Endothelial cell (in vitro differentiated cells): ENCODE measurements at places on chromosomes 6 and 20.
A peak's percentile ranks its signal among the peaks of the same experiment; 100 is the strongest.

DNA sequence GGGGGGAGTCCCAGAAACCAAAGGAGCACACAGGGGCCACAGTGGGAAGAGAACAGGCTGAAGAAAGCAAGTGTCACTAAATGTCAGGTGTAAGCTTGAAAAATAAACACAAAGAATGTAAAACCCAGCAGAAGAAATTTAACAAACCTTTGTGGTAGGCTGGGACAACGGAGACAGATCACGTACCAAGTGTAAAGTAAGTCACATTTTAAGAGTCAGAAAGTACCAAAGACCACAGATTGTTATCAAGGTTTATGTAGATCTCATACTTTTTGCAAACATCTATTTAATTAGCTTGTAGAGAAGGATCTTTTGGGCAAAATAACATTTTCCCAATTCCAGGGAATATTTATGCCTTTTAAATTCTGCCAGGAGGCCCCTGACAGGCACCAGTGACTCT, 1.6 kb downstream of the CLIC5 start:
- DNase-seq = no peak

DNA sequence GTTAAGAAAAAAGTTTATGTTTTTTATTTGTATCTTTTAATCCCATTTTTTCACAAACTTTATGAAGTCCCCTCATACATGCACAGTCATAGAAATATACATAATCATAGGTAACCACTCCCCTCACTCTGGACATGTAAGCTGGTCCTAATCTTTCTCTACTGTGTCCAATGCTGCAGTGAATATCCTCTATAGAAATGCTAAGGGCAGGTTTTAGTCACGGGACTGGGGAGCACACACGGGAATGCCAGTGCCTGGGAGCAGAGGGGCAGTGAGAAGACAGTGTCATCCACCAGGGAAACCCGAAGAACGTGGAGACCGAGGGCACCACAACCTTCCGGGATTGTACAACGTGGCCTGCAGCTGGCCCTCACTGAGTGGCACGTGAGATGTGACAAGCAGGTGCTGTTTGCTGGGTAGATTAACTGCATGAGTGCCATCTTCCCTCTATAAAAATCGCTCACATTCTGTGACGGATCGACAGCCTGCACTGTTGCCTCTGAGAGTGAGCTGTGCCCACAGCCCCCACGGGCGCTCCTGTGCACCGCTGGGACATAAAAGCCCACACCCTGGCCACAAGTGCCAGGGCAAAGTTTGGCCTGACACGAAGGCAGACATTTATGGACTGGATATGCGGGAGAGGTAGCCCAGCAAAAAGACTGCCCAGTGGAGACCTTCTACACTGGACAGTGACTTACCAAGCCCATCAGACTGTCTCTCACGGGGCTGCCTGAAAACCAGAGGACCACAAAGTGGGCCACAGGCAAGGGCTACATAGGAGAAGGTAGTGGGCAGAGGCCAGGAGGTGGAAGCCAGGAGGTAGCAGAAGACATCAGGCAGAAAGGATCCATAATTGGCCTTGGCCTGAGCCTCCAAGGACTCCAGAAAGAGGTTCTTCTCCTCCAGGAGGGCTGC, 63.2 kb downstream of the FGD2 start:
- DNase-seq = no peak

DNA sequence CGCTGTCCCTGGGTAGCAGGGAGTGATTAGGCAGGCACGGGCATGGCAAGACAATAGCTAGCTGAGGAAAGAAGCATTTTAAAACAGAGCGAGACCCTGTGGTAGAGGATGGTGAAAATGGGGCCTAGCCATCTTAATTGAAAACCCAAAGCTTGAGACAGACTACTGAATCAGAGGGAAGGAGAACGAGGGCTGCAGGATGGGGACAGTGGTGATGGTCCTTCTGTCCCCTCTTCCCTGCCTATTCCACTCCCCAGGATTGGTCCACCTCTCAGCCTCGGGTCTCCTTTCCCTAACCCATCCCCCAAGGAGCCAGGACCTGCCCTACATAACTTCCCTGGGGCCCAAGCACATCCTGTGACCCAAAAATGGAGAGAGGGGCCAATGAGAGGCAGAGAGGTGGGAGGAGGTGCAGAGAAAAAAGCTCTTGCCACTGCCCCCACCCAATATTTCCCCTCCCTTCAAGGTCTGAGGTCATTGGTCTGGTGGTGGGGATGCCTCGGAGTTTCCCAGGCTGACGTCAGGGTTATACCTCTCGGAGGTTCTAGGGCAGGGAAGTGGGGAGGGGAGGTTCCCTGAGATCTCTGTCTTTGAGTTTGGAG, 884 bp upstream of the CUTA start:
- no peak for DNase-seq

DNA sequence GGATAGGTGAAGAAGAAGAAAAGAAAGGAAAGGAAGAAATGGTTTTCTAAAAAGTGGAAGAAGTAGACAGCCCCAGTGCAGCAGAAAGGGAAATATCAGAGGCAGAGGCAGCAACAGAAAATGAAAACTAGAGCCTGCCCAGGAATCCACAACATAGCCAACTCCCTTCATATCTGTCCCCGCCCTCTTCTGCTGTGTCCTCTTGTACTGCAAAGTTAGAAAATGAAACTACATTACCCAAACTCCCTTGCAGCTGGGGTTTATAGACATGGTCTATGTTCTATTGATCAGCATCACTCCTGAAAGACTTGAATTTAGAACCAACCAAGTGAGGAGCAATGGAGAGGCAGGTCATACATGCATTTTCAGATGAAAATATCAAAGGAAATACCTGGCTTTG, 200.5 kb upstream of the PHACTR1 start:
- no peak for DNase-seq

DNA sequence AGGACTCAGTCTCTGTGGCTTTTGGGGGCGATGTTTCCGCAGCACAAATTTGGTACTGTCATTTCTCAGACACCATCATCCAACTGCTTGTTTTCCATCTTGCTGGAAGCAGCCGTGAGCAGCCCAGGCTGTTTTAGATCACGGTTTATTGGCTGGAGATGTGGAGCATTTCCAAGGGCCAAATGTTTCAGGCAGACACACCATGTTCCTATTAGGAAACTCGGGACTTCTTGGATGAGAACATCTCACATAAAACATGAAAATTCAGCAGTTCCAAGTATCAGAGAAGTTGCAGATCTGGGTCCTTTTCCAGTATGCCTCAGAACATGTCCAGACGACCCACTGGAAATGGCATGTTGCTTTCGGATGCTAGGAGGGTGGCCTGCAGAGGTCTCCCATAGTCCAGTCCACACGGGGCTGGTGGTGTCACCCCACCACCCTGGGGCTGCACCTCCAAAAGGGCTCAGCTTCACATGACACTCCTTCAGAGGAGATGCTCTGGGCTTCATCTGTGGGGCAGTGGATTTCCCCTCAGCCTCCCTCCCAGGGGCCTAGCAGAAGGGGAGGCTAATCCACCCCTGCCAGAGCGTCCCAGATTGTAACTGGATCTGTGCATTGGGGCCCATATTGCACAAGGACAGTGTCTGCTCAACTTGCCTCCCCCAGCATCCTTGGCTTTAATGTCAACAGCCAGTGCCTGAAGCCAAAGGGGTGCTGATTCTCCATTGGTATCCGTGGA, 176.3 kb downstream of the SCP2D1 start:
- DNase-seq = no peak

- no peak for DNase-seq
Observed at GRCh38 chr6:92460133-92460532, 959.2 kb downstream of the EPHA7 start.

GRCh38 chr6:138567052-138567451, 67.8 kb upstream of the NHSL1 start:
- no peak for DNase-seq

DNA sequence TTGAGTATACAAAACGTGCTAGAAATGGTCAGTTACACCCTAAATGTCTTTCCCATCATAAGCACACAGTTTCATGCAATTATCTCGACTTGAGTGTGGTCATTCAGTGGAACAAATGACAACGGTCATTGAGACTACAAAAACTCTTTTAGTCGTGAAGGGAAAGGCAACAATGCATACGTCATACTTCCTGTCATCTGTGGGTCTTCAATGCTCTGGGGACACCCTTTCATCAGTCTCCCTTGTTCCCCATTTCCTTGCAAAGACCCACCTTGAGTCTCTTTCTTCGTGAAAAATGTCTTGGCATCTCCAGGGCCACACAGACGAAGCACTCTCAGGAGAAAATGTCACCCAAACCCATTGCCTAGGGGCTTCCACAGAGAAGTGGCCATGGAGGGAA, 238.5 kb downstream of the GMPR start:
- DNase-seq = no peak

GRCh38 chr20:42641886-42642285, 547.8 kb downstream of the PTPRT start:
- DNase-seq = no peak

DNA sequence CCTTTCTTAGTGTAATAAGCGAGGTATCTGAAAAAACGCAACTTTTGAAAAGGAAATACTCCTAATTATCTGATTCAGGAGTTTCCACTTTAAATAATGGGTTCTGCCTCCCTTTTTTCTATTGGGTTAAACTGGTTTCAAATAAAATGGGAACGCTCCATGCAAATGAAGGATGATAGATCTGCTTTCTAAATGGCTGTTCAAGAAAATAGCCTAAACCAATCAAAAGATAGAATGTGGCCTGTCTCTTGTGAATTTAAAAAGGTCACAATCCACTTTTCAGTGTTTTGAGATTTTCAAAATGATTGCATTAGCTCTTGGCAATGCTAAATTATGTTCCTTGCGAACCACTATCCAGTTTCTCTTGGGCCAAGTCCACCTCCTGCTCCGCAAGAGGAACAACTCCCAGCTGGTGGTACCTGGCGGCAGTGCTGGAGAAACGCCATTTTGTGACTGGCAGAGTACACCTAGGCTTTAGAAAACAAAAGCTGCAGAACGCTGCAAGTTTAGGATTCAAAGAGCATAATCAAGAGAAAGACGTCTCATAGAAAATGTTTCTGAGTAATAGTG, 56.7 kb downstream of the TRIM38 start:
- DNase-seq = no peak

GRCh38 chr20:753136-753535, 15.2 kb downstream of the SLC52A3 start:
- no peak for DNase-seq

GRCh38 chr6:14791526-14791925, 454.3 kb upstream of the JARID2 start:
- DNase-seq = no peak

DNA sequence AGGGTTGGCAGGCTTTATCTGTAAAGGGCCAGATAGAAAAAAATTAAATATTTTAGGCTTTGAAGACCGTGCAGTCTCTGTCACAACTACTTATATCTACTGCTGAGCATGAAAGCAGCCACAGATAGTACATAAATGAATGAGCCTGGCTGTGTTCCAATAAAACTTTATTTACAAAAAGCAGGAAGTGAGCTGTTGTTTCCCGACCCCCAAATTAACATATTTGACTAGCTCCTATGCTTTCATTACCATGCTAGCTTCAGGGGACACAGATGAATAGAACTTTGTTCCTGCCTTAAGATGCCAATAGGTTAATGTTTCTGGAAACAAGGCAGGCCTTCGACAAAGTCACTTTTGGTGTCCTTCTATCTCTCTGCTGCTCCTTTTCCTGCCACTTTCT, 1058.0 kb upstream of the FLRT3 start:
- DNase-seq = no peak

GRCh38 chr6:7267466-7268091, 45.4 kb downstream of the SSR1 start:
- DNase-seq = no peak

- DNase-seq = no peak
Observed at GRCh38 chr6:127342296-127342945, 988 bp downstream of the ECHDC1 start.

GRCh38 chr20:44773070-44773829, 27.6 kb downstream of the KCNK15 start:
- DNase-seq = no peak

- no peak for DNase-seq
Observed at GRCh38 chr20:21371193-21371592, 26.1 kb downstream of the NKX2-4 start.

GRCh38 chr6:71886184-71887005, at the start of gene RIMS1:
TSS of gene RIMS1 (plus strand) at chr6:71886550. CDS start at chr6:71887024, 474 bp downstream.
- peak; percentile 66 for DNase-seq

- DNase-seq = no peak
Observed at GRCh38 chr6:35044761-35045421, 96.2 kb downstream of the TCP11 start.
